ENCODE measurements at places on chromosomes 2 and 18.

DNA sequence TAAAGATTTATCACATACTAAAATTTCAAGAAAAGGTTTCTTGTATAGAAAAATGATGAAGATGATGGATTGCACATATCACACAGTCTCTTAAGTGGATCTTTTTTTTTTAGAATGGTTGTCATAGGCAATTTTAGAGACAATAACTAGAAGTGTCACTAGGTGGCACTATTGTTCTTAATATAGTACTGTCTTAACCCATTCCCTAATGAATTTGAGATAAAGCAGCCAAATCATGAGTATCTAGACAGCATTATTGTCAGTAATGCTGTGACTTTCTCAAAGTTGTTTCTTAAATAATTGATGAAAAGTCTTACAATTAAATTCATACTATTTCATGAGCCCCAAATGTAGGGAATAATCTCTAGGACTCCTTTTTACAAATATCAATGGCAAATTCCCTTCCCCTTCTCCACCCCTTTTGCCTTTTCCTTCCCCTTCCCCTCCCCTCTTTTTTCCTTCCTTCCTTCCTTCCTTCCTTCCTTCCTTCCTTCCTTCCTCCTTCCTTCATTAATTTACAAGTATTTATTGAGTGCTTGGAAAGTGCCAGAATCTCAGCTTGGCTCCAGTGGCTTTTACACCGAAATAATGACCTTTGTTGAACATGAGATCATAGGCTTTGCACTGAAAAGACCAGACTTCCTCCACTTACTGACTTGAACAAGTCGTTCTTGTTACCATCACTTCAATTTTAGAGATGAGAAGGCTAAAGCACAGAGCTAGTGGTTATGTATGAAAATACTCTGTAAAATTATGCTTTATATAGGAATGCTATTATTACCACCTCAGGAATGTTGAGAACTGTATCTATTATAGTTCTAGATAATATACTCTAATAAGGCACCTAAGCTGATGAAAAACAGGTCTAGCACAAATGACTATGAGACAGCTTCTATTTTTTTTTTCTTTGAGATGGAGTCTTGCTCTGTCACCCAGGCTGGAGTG, 19.8 kb downstream of the MYL12B start:
- DNase-seq: no peak
- no peaks in the 10 kb centered on the region for H3K4me1 ChIP-seq

DNA sequence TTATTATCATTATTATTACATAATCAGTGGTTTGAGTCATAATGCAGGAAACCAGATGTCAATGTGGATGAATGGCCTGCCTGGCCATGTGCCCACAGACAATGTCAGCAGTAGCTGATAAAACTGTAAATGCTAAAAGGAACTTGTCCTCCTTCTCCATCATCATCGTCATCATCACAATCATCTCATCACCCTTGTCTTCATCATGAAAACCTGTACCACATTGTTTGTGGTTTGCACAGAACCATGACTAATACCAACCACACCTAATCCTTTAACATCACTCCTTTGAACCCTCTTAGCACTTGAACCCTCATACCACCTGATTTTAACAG, 96.0 kb downstream of the HNMT start:
- H3K36me3 ChIP-seq: no peaks in the 10 kb centered on the region
- no peak overlapping the region for H3K4me3 ChIP-seq
- DNase-seq: no peak
- no peak overlapping the region for H3K27ac ChIP-seq

DNA sequence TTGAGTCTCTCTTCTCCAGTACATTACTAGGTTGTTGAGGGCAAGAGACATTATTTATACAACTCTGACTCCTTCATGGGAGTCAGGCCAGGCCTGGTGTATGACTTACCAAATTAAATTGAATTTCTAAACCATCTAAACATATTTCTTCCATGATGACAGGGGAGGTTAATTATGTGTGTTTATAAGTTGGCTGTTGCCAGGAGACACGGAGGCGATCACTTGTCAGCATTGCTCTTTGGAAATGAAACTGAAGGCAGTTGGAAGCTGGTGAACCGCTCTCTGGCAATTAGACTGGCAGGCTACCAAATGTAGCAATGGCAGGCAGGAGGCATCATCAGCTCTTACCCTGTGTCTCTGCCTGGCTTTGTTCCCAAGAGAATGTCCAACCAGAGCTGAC, 241.4 kb downstream of the KCNS3 start:
- no peak overlapping the region for H3K4me3 ChIP-seq
- H3K36me3 ChIP-seq: no peaks in the 10 kb centered on the region
- H3K27me3 ChIP-seq: no peaks in the 10 kb centered on the region
- no peak overlapping the region for H3K27ac ChIP-seq

DNA sequence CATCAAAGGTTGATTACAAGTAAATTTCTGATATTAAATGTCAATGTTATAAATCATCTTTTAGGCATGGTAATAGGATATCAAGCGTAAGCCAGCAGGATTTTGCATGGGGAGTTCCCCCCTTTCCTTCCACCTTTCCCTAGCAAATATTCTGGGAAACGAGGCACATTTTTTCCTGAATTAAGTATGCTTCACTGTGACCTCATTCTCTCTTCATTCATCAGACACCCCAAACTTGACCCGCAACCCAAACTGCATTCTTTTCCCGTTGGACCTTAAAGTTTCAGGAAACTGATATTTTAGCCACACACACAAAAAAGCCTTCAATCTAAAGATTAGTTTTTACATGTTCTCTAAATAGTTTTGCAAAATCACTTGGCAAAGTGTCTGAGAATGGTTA, 214.5 kb upstream of the CTAGE1 start:
- no peak overlapping the region for H3K27ac ChIP-seq
- H3K27me3 ChIP-seq: peaks cover 38% of the 10 kb centered on the region
- H3K36me3 ChIP-seq: peaks cover 3% of the 10 kb centered on the region
- H3K4me3 ChIP-seq: no peak overlapping the region
- DNase-seq: no peak
- H3K4me1 ChIP-seq: no peaks in the 10 kb centered on the region

DNA sequence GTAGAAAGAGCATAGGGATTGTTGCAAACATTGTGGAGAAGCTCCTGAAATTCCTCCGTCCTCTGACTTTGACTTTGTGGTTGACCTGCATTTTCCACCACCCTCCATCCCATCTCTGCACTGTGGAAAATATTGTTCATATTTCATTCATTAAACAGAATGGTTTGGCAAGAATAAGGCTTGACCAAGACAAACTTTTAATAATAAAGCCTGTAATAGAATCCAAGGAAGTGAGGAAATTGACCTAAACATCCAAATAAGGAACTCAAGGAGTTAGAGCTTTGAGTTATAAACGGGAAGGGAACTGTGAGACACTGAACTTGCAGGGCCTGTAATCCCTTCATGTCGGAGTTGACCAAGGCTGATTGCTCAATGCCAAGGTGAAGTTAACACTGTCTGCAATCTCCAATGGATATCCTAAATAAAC, 115.2 kb downstream of the GFPT1 start:
- H3K4me1 ChIP-seq: no peaks in the 10 kb centered on the region
- H3K4me3 ChIP-seq: no peak overlapping the region
- no peak for DNase-seq
- peaks cover 67% of the 10 kb centered on the region for H3K27me3 ChIP-seq
- no peaks in the 10 kb centered on the region for H3K36me3 ChIP-seq
- no peak overlapping the region for H3K27ac ChIP-seq

GRCh38 chr2:95115418-95115817, 6.2 kb downstream of the MRPS5 start:
- peak; percentile 33 for DNase-seq
- peaks cover 40% of the 10 kb centered on the region for H3K36me3 ChIP-seq
- no peaks in the 10 kb centered on the region for H3K27me3 ChIP-seq
- H3K27ac ChIP-seq: no peak overlapping the region
- H3K4me3 ChIP-seq: no peak overlapping the region

GRCh38 chr2:27735263-27735904, 36.1 kb upstream of the MRPL33 start:
- no peaks in the 10 kb centered on the region for H3K36me3 ChIP-seq
- H3K4me3 ChIP-seq: peak overlapping the region; percentile 39
- H3K27me3 ChIP-seq: no peaks in the 10 kb centered on the region
- no peaks in the 10 kb centered on the region for H3K4me1 ChIP-seq

GRCh38 chr2:237593596-237594320, 3.2 kb upstream of the RAB17 start:
- no peak overlapping the region for H3K4me3 ChIP-seq
- peaks cover 16% of the 10 kb centered on the region for H3K27me3 ChIP-seq
- H3K36me3 ChIP-seq: no peaks in the 10 kb centered on the region
- no peak overlapping the region for H3K27ac ChIP-seq

GRCh38 chr2:69387770-69388481, 899 bp upstream of the GFPT1 start:
- peaks cover 2% of the 10 kb centered on the region for H3K36me3 ChIP-seq
- H3K4me3 ChIP-seq: peak overlapping the region; percentile 86
- no peak for DNase-seq
- no peaks in the 10 kb centered on the region for H3K27me3 ChIP-seq
- H3K27ac ChIP-seq: peak overlapping the region; percentile 73
- H3K4me1 ChIP-seq: peaks cover 27% of the 10 kb centered on the region

GRCh38 chr2:180202467-180202951, 195.4 kb upstream of the CWC22 start:
- DNase-seq: no peak
- H3K4me1 ChIP-seq: no peaks in the 10 kb centered on the region
- no peak overlapping the region for H3K27ac ChIP-seq
- peaks cover 11% of the 10 kb centered on the region for H3K27me3 ChIP-seq
- no peaks in the 10 kb centered on the region for H3K36me3 ChIP-seq
- H3K4me3 ChIP-seq: no peak overlapping the region

DNA sequence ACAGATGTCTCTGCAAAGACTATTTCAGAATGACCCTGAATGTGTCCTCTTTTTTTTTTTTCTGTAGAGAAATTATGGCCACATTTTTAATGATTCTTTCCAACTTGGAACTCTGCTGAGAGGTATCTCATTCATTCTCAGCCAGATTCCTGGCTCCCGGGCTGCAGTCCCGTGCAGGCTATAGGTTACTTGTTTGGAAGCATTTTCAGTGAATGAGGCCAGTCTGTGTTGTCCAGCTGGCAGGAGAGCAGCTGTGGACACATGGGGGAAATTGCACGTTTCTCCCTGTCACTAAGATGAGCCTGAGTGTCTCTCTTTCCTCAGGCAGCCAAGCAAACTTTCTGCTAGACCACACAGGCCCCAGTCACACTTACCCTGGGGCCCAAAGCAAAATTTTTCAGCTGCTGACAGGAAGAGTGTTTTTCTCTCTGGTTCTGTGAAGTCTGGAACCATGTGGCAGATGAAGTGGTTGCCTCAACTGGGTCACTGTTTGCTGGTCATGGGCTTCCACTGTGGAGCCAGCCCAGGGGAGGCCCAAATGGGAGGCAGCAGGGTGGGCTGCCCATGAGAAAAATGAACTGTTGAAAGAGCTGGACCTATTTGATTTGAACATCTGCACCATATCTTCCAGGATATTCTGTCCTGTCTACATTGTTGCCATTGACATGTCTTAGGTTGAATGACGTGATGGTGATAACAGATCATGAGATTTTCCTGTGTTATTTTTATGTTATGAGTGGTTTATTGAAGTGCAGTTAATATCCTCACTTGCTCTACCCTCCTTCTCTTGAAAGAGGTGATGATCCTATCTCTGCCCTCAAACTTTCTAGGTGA, 431.2 kb downstream of the LPIN1 start:
- H3K4me1 ChIP-seq: peaks cover 24% of the 10 kb centered on the region
- DNase-seq: no peak
- H3K4me3 ChIP-seq: no peak overlapping the region
- H3K36me3 ChIP-seq: no peaks in the 10 kb centered on the region
- H3K27me3 ChIP-seq: peaks cover 13% of the 10 kb centered on the region
- no peak overlapping the region for H3K27ac ChIP-seq

- H3K27me3 ChIP-seq: no peaks in the 10 kb centered on the region
- H3K27ac ChIP-seq: no peak overlapping the region
- peaks cover 3% of the 10 kb centered on the region for H3K36me3 ChIP-seq
- H3K4me3 ChIP-seq: no peak overlapping the region
These were observed 167.5 kb downstream of the MCFD2 start for GRCh38 chr2:46748121-46748520.

GRCh38 chr2:163552758-163553157, 183.1 kb downstream of the FIGN start:
- H3K27ac ChIP-seq: no peak overlapping the region
- H3K36me3 ChIP-seq: no peaks in the 10 kb centered on the region
- H3K27me3 ChIP-seq: no peaks in the 10 kb centered on the region
- no peak overlapping the region for H3K4me3 ChIP-seq
- no peaks in the 10 kb centered on the region for H3K4me1 ChIP-seq

DNA sequence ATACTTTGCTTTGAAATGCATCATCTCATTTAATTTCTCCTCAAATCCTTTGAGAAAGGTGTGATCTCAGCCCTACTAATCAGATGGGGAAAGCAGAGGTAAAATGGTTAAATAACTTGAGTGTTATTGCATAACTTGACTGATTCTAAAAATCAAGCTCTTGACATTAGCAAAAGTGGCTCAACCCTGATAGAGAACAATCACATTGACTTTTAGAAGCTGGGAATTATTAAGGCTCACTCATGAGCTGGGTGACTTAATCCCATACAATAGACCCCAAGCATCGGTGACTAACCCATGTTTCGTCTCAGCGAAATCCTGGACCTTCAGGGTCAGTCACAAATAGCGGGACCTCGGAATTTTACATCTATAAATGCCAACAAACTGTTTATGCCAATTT, 378.9 kb downstream of the NBAS start:
- peaks cover 10% of the 10 kb centered on the region for H3K36me3 ChIP-seq
- DNase-seq: no peak

DNA sequence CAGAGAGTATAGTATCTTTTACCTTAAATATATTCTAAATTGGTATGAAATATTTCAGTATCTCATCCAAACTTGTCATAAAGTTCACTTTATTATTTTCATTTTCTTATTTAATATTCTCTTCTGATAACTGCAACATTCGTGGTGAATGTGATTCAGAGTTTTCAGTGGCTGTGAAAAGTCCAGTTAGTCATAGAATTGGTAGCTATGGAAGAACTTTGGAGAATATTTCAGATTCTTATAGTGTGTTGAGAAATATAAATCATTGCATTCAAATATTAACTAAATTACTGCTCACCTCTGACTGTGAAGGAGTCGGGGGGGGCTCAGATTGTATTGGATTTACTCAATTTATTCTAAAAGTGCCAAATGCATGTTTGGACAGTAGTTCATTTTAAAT, 178.6 kb upstream of the VWC2L start:
- H3K4me1 ChIP-seq: no peaks in the 10 kb centered on the region
- H3K4me3 ChIP-seq: no peak overlapping the region
- H3K27ac ChIP-seq: no peak overlapping the region
- DNase-seq: no peak

DNA sequence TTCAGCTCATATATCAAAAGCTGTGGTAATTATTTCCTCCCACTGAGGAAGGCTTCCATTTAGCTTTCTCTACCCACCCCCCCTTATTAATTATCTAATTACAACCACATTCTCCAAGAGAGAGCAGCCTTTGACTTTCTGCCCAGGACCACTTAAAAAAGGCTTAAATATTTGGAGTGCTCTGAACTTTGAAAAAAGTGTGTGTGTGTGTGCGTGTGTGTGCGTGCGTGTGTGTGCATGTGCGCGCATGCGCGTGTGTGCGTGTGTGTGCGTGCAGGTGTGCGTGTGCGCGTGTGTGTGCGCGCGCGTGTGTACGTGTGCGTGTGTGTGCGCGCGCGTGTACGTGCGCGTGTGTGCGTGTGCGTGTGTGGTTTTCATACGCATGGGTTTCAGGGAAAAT, 57.8 kb downstream of the TWIST2 start:
- H3K4me3 ChIP-seq: no peak overlapping the region
- no peaks in the 10 kb centered on the region for H3K27me3 ChIP-seq
- H3K36me3 ChIP-seq: no peaks in the 10 kb centered on the region
- no peak overlapping the region for H3K27ac ChIP-seq
- no peaks in the 10 kb centered on the region for H3K4me1 ChIP-seq
- DNase-seq: no peak
